SHP77 (cell line): ENCODE measurements at places on chromosomes 5 and 9.

- DNase-seq = no peak
Measured at GRCh38 chr9:137251194-137251461, at the start of gene STPG3. STPG3 (plus strand) TSS chr9:137251286; CDS start chr9:137251287, 1 bp downstream.

- no peak for DNase-seq
Measured at GRCh38 chr9:132648283-132648682, 21.5 kb downstream of the DDX31 start.

- DNase-seq = no peak
Measured at GRCh38 chr5:155140646-155141045, 127.1 kb downstream of the KIF4B start.

GRCh38 chr9:134618163-134618832 is 23.3 kb upstream of the COL5A1 start:
- no peak for DNase-seq

GRCh38 chr5:601771-602465 is 10.2 kb upstream of the CEP72 start:
- DNase-seq = no peak

DNA sequence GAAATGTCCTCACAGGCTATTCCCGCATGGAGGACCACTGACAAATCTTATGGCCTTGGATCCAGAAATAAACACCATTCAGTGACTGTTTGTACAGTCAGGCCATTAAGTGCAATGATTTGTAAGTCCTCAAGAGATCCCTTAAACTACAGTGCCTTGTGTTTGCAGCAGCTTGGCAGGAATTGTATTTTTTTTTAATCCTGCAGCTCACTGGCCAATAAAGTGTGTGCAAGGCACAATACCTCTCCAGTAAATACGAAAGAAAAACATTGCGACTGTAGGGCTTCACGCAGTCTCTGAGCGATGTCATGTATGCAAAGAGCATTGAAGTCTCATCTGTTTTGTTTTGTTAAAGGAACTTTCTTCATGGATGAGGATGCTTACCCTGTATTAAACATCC is 74.2 kb upstream of the TUSC1 start:
- peak; percentile 5 for DNase-seq
